ENCODE measurements at places on chromosomes 1 and 21. TPM values are rescaled to one million over a fixed set of nuclear protein-coding genes. Genes with fewer than 3 reads are reported as not detected.

The CAMK2N1 gene
- total RNA-seq: 4.6 TPM

The AMIGO1 gene
- total RNA-seq: 7.9 TPM

The LINGO4 gene
- 0.96 TPM for total RNA-seq

The IL20 gene
- 2.2 TPM for total RNA-seq

The UBXN10 gene
- total RNA-seq: 0.48 TPM

The C8B gene
- total RNA-seq: not detected

The OR2L2 gene
- total RNA-seq: 8.9 TPM

The FAM167B gene
- total RNA-seq: not detected

The LHX8 gene
- 1.7 TPM for total RNA-seq

The TMCO1 gene
- 64.5 TPM for total RNA-seq

The TRIM63 gene
- 0.96 TPM for total RNA-seq

All from umbilical cord (tissue), 2 donors.